ENCODE measurements at places on chromosomes 13 and 19.

GRCh38 chr19:38280030-38280921, 15.9 kb downstream of the SPINT2 start:
- DNase-seq: no peak

- DNase-seq: no peak
Measured at GRCh38 chr13:114063545-114064449, 68.6 kb downstream of the RASA3 start.

GRCh38 chr19:6249296-6249695, 30.5 kb downstream of the MLLT1 start:
- DNase-seq: no peak

DNA sequence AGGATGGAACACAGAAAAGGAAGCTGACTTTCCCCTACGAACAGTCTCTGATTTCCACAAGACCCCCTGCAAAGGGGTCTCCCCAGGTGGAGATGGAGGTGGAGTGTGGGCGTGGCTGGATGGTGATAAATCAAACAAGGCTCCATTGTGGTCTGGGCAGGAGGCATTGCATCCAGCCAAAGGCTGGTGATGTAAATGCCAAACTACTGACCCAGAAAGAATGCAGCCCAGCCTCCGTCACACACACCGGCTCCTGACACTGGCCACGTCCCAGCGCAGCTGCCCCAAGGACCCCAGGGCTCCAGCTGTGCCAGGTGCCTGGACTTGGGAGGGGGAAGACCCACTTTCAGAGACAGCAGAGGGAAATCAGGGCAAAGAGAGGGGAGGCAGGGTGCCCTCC, 6.3 kb downstream of the SLC7A1 start:
- no peak for DNase-seq

GRCh38 chr13:33999811-34000605, 182.1 kb downstream of the RFC3 start:
- DNase-seq: no peak

DNA sequence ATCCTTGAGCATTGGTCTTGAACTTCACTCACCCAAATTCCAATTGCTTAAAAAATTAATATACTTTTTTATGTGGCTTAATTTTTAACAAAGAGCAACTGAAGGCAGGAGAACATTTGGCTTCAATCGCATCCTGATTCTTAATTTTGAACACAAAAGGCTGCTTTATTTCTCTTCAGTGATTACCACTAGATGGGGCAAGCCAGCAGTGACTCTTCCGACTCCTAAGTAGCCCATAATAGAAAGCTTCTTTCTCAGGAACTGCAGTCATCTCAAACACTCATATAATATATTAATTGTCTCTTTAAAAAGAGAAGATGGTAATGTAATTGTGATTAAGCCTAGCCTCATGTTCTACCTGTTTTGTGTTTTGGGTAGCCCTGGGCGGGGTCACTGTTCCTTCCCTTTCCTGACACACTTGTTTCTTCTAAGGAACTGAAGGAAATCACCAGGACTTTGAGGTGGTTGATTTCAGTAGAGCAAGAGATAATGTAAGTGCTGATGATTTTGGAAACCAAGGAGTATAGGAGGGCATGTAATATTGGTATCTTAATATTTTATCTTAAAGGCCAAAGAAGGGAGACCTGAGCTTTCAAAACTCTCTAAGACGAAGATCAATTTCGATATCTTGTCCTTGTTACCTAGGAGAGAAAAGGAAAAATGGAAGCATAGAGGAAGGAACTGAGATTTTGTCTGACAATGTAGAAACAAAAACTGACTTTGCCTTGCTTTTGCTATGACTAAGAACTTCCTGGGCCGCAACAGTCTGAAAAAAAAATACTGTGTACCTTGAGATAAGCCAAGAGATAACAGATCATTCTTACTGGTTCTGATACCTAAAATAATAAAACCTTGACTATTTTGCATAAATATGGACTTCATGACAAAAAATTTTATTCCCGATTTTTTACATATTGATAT, 73.1 kb downstream of the TNFSF13B start:
- peak; percentile 4 for DNase-seq

DNA sequence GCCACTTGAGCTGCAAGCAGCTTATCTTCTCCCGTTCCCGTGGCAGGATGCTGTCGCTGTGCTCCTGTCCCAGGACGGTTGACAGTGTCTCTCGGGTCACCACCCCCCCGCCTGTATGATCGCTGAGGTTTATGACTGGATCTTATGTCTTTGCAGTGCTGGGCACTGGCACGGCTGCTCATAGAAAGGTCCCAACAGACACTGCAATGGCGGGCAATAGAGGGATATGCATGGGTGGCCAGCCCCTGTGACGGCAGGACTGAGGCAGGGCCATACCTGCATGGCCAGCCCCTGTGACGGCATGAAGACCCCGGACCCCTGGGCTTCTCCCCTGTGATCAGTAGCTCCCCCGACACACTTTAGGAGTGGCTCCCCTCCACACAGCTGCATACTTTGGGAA, 307.2 kb downstream of the TEX29 start:
- DNase-seq: no peak

DNA sequence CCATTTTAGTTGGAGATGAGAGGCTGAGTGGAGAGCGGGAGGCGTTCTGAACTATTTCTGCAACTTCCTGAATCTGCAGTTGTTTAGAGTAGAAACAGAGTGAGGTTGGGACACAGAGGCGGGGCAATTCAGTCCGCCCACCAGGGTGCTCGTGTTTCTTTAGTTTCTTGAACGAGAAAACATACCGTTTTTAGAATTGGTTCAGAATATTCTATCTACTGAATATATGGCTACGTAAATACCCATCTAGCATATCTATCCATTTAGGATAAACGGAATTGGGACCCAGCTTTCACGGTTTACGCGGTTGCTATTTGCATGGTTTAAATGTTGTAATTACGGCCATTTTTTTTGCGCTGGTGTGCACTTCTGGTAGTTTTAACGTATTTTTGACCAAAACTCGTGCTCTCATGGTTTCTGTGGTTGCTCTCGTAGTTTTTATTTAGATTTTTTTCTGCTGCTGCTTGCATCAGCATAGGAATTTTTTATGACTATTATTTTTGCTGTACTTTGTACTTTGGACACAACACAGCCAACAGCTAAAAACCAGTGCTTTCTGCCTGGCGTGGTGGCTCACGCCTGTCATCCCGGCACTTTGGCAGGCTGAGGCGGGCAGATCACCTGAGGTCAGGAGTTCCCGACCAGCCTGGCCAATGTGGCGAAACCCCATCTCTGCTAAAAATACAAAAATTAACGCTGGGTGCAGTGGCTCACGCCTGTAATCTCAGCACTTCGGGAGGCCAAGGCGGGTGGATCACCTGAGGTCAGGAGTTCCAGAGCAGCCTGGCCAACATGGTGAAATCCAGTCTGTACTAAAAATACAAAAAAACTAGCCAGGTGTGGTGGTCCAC, 32.7 kb downstream of the TIMM13 start:
- no peak for DNase-seq

GRCh38 chr19:38264486-38265212, at the start of gene SPINT2:
Gene SPINT2 (plus strand): TSS chr19:38264573. CDS start chr19:38264893, 320 bp downstream.
- peak; percentile 21 for DNase-seq

GRCh38 chr19:55283548-55284377, at the start of gene BRSK1:
Gene BRSK1 (plus strand): TSS chr19:55283997. CDS start chr19:55284443, 446 bp downstream.
- peak; percentile 21 for DNase-seq

GRCh38 chr13:37070956-37071355, 11.5 kb upstream of the SUPT20H start:
- DNase-seq: no peak

DNA sequence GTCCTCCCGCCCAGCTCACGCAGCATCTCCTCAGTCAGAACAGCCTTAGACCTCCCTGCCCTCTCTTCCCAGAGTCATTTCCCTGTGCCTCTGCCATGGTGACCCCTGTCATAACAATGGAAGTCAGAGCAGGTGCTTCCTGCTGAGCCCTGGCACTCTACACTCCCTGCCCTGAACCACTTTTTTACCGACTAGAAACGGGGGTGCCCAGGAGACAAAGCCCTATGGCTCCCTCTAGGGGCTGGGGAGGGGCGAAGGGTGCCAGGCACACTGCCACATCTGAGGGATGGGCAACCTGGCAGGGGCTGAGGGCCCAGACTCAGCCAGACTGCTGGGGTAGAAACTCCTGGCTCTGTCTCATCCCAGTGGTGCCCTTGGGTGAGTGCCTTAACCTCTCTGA, 16.4 kb downstream of the ZNF574 start:
- DNase-seq: peak; percentile 25

DNA sequence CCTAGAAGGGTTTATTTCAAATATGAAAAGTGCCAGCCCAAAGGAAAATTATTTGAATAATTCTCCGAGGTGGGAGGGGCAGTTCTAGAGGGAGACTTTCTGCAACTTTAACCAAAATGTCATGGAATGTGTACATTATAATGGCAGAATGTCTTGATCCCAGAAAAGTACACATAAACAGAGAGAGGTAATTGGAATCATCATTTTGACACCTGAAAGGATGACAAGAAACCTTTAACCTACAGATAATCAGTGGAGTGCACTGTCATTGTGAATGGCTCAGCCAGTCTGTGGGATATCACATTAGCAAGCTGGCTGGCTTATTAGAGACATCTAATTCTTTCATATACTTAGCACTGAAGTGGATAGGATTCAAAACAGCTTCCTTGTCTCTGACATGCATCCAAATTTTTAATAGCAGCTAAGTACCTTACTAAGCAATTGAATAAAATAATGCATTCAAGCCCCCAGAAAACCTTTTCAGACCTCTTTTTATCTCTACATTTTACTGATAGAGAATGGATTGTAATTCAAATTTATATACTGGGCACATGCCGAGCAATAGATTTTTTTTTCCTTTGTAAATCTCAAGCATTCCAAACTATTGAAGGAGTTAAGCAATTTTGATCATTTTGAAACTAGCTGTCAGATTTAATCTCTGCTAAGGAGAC, 468.6 kb downstream of the COG6 start:
- DNase-seq: no peak

GRCh38 chr19:29372091-29372415, 153.7 kb upstream of the VSTM2B start:
- DNase-seq: no peak

- no peak for DNase-seq
Measured at GRCh38 chr19:43420954-43421353, 6.3 kb downstream of the TEX101 start.

DNA sequence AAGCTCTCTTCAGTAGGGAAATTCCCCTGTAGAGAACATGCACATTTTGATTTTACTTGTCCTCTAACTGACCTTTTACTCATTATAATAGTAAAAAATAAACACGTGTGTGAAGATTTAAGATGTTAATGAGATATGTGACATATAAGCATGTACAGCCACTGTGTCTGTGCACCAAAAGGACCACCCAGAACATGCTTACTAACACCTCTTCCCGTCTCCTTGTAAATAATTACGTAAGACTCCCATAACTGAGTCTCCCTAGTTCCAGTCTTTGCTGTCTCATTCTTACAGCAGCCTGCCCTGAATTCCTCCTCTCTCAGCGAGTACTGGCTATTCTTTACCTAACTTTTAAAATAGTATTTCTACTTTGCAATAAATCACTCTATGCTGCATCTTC, 53.6 kb downstream of the ZNF100 start:
- no peak for DNase-seq

- no peak for DNase-seq
Measured at GRCh38 chr19:47021536-47022139, 2.0 kb downstream of the NPAS1 start.

Measured in effector CD4-positive, alpha-beta T cell (primary cell).